ENCODE measurements at places on chromosomes 1 and 21.

DNA sequence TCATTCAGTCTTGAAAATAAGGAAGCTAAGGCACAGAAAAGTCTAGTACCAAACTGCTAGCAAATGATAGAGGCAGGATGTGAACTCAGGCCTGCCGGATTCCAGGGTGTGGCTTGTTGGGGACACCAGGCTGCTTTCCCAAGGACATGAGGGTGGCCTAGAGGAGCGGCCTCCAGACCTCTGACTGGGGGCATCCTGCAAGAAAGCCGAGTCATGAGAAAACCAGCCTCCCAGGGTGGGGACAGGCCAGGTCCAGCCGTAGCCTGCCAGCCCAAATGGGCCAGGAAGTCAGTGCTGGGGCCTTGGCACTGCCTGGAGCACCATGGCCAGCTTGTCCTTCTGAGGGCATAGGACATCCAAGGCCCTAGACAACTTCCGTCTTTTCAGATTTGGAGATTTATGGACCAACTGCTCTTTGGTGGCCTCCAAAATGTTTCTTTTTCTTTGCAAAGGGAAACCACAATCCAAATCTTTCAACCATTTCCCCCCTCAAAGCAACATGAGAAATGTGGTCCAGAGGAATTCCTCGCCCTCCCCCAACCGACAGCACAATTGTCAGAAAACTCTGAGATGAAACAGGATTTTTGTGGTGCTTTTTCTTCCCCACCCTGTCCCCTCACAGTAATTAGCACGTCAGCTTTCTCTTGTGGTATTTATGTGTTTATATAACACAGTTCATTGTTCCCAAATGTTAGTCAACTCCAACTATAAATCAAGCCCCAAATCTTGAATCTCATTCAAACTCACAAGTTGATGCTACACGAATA, 212.3 kb downstream of the KAZN start:
- no peak for DNase-seq

GRCh38 chr1:229699613-229700267, 73.7 kb downstream of the URB2 start:
- no peak for DNase-seq

GRCh38 chr1:158008630-158009029, 15.2 kb downstream of the KIRREL1 start:
- DNase-seq: no peak

GRCh38 chr1:29271724-29272123, 35.4 kb downstream of the PTPRU start:
- DNase-seq: no peak

GRCh38 chr1:22552021-22552420, 11.3 kb upstream of the EPHA8 start:
- no peak for DNase-seq

- no peak for DNase-seq
These were observed 8.3 kb upstream of the WNT3A start for GRCh38 chr1:227998374-227999055.

DNA sequence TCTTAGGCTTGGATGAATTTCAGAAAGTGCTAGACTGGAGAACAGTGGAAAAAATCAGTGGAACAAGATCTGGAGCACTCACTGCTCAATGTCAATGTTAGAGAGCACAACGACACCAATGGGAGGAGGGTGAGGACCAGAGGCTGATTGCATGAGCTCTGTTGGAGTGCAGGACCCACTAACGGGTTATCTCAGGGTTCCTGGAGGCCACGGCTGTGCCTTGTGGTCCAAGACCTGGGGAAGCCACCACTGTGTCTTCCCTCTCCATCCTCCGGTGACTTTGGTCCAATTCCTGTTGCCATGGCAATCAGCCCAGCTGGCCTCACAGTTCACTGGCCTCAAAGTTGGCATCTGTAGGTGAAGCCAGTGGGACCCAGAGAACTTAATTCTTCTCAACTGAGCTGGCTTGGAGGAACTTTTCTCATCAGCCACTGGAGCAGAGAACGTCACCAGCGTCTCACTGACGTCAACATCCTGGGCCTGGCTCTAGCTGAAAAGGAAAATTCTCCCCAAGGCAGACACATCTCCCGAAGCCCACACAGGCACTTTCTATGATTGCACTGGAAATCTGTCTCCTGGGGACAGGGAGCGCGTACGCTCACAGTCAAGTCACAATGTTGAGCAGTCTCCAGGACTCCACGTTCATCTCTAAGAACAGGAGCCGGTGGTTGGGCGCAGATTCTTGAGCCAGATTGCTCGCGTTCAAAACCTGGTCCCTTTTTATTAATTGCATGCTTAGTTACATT, 21.9 kb upstream of the GPR157 start:
- no peak for DNase-seq

DNA sequence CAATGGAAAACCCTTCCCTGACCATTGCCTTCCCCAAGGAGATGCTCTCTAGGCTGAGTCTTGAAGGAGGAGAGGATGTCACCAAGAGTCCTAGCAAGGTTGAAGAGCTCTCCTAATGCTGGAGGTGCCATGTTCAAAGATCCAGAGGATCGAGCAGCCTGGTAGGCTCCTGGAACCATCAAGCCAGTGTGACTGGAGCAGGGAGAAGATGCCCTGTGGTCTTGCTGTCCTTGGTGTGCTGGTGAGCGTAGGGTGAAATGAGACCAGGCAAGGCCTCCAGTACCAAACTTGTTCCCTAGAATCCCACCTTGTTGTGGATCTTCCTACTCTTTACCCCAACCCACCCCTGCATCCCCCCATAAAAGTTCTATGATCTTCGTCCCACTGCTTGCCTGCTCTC, 46.6 kb upstream of the GALNT2 start:
- DNase-seq: no peak

GRCh38 chr21:45954261-45954660, 27.3 kb upstream of the COL6A1 start:
- no peak for DNase-seq

GRCh38 chr21:32351428-32351827, 41.4 kb downstream of the URB1 start:
- DNase-seq: no peak

GRCh38 chr21:14592296-14593000, 46.3 kb upstream of the SAMSN1 start:
- no peak for DNase-seq
